ENCODE measurements at places on chromosomes 2 and 18.

DNA sequence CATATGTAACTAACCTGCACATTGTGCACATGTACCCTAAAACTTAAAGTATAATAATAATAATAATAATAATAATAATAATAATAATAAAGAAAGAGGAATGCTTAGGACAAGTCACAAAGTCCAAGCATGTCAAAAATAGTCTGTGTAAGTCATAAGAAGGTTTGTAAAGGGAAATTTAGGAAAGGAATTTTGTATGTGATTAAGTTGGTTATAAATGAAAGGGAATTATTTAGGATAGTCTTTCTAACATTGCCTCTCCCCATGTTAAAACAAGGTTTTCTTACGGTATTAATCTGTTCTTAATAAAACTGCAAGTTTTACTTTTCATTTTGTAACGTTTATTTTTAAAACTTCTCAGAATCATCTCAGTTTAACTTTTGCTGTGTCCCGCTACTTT lies 62.8 kb downstream of the SESTD1 start:
- DNase-seq: no peak

DNA sequence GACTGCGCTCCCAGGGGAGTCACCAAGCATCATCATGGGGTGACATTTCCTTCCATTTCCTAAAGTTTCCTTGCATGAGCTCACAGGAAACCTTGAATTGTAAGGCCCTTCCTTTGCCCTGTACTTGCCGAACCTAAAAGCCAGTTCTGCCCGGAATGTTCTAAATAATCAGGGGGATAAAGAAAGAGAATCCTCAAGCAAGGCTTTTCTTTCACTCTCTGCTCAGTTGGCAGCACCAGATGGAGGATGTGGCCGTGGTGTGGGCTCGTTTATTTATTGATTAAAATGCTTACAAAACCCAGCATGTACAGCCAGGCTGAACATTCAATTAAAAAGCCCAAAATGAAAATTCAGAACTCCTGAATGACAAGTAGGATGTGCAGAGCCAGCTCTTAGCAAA lies 170.5 kb downstream of the SH3RF3 start:
- no peak for DNase-seq

GRCh38 chr18:1585881-1586488 lies 681.3 kb downstream of the ADCYAP1 start:
- no peak for DNase-seq

DNA sequence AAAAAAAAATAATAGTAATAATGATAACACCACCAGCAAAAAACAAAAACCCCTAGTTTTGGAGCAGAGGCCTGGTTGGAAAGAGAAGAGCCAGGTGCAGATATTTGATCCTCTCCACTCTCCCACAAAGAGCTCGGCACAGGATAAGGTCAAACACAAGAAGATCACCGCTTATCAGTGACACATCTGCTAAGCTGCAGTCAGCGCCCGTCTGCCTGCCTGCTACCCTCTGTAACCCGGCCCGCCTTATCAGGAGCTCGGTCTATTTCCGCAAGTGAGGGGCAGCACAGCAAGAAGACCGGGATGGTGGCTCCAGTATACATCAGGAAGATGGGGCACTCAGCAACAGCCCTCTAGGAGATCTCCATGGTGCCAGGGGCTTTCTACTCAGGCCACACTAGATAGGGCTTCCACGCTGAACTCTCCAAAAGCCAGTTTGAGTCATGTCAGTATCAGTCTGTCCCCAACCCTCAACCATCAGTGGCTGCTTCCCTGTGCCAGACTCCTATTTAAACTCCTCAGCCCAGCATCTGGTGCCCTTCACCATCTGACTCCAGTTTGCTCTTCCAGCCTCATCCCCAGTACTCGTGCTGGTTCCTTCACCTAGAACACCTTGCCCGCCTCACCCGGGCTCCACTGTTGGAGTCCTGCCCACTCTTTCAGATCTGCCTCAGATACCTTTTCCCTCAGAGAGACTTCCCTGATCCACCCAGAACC lies 67.3 kb upstream of the PPP1CB start:
- no peak for DNase-seq

GRCh38 chr18:59605633-59606192 lies 91.5 kb downstream of the CCBE1 start:
- DNase-seq: no peak

GRCh38 chr2:43831543-43832294 lies 6.9 kb downstream of the ABCG5 start:
- DNase-seq: no peak

GRCh38 chr2:55565613-55566012 lies 46.1 kb downstream of the CFAP36 start:
- DNase-seq: no peak

DNA sequence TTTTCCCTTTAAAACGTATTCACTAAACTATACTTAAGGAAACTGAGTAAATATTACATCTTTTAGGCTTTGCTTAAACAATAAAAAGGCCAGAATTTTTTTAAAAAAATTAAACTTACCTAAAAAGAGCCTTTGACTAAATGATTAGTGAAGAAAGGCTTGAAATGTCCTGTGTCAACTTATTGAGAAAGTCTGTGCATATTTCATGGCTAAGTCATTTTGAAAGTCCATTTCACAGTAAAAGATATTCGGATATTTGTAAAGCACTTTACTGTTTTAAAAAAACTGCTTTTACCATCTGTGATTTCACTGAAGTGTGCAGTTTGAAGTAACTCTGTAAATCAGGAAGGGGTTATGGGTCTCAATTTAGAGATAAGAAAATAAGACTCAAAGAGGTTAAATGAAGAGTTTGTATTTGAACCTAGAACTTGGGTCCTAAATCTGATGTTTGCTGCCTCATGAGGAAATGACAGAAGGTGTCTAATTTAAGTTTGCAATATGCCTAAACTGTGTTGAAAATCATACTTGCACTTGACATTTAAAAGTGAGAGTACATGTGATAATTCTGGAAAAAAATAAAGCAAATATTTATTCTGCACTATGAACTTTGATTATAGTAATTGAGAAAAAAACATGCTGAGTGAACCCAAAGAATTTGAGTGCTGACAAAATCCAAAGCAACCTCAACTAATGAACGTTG lies 50.5 kb downstream of the RAB27B start:
- no peak for DNase-seq

DNA sequence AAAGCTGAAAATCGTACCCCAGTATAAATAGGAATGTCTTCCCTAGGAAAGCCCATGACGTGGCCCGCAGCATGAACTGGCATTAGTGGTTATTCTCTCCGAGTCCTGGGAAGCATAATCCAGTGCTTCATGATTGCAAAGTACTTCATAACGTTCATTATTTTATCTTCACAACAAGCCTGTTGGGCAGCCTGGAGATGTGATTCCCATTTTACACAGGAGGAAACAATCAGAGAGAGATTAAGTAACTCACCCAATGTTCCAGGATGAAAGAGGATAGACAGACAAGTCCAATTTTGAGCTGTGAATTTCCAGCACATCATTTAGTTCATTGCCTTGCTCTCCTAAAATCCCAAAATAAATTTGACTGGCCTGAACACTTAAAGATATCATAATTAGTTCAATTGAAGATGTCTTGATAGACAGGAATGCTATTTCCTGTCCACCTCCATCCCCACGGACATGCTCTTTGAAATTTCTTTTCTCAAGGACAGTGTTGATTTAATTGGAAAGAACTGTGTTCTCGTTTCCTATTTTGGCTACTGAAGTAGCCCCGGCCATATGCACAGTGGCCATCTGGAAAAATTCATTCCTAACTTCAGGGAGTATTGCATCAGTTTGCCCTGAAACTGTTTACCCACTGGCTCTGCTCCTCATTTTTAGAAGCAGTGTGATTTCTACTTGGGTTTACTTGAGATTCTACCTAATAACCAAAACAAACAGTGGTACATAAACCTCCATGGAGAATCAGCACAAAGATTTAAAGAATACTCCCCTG lies 93.9 kb downstream of the VWC2L start:
- no peak for DNase-seq

DNA sequence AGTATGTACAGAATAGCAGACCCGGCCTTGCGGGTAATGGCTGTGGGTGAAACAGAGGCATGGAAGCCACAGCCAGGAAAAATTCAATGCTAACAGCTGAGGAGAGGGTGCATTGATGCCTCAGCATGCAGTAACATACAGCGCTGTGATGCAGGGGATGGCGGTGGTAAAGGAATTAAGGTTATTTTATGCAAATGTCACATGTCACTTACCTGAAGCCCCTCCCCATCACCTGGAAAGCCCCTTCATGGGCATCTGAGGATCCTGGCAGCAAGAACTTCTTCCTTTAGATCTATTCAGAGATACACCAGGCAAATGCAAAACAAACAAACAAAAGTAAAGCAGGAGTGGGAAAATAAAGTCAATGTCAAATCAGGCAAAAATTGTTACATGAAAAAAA lies 1.7 kb upstream of the SP110 start:
- no peak for DNase-seq

All from stimulated activated CD8-positive, alpha-beta memory T cell treated with anti-CD3 and anti-CD28 coated beads, Interleukin-2, amount 100 ng/mL, for 48 hours (primary cell).